ENCODE measurements at places on chromosomes 6 and 20. TPM values are rescaled to one million over a fixed set of nuclear protein-coding genes. Genes with fewer than 3 reads are reported as not detected.

GRCh38 chr6:7115543-7116231 lies 7.9 kb downstream of the RREB1 start:
- no peak for DNase-seq

GRCh38 chr6:143543435-143543834 lies 31.9 kb upstream of the FUCA2 start:
- DNase-seq, result no peak

- no peak for DNase-seq
Measured at GRCh38 chr6:35474131-35474941, 6.1 kb downstream of the RPL10A start.

DNA sequence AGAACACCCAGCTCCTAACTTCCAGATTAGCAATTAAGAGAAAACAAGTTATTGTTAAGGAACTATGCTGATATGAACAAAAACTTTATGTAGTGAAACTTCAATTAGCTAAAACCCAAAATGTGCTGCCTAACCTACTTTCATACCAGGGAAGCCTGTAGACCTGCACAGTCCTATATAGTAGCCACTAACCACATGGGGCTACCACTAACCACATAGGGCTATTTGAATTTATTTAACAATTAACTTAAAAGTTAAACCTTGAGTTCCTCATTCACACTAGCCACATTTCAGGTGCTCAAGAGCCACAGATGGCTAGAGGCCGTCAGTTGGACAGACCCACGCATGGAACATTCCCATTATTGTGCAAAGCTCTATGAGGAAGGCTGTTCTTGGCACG lies 72.4 kb upstream of the LAMP5 start:
- no peak for DNase-seq

DNA sequence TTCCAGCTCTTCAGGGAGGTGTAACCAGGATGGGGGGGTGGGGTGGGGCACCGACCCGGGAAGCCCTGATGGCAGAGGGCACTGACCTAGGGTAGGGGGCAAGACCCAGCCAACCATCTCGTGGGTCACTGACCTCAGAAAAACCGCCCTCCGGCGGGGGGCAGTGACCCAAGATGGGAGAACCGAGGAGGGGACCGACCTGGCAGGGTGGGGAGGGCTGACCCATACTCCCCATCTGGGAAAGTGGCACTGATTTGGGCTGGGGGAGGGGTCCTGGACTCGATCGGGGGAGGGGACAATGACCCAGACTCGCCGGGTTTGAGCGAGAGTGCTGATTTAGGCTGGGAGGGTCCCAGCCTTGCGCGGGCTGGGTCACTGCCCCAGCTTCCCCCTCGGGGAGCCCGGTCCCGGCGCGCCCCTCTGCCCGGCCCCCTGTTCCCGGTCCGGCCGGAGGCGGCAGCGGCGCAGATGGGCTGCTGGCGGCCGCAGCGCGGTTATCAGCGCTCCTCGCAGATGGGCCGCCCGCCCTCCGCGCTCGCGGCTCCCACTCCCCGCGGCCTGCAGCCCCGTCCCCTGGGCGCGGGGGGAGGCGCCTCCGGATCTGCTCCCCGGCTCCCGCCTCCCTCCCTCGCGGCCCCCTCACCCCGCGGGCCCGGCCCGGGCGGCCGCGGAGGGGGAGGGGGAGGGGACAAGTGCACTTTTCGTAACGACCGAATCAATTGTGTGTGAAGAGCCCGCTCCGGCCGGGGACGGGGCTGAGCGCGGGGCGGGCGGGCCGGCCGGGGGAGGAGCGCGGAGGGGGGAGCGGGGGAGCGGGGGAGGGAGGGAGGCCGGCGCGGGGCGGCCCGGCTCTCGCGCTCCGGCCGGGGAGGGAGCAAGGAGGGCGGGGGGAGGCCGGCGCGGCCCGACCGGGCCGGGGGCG lies 2.2 kb downstream of the NOL4L start:
- DNase-seq, result no peak

DNA sequence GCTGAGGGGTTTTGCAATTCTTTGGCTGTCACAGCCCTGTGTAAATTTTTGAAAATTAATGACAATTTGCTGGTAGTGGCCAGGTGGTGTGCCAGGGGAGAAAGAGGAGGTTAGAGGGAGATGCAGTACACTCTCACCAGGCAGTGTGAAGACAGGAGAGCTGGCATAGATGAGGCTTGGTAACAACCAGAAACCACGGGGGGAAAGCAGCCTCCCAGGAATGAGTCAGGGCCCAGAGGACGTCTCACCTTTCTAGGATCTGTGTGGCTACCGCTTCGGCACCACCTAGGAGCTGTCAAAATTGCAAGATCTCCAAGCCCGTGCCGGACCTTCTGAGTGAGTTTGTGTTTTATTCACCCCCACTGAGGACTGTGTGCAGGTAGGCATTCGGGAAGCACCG lies 171.4 kb downstream of the PACRG start:
- DNase-seq, result no peak

DNA sequence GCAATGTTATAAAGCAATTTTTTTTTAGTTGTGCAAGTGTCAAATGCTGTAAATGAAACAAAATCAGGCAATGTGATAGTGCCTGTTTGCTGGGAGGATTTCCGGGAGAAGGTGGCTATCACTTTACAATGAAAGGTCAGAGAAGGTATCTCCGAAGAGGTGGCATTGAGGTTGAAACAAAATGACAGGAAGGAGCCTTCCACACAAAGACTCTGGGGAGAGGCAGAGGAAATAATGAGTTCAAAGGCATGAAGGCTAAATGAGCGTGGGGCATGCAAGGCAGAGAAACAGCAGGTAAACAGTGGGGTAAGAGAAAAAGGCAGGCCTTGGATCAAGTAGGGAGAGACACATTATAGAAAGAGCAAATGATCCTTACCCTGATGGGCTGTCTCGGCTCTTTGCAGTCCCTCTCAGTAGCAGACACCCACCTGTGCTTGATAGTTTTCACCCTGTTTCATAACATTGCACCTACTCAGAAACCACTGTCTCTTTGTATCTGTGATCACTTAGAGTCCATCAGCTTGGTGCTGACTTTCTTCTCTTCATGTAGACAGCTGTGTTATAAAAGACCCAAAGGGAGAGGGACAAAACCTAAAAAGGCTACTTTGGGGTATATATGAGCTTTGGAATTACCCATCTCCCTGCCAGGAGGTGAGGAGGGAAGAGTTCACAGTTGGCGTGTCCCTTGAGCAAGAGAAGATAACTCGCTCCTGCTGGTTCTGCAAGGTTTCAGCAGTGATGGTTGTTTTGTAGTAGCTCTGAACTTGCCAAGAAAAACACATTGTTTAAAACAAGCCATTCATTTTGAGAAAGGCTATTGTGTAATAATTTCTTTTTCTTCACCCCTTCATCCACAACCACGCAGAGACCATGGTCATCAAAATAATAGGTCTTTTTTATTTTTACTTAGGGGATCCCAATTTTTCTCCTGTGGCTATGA lies 22.3 kb downstream of the NRN1 start:
- DNase-seq, result no peak

NFATC2 gene
- polyA plus RNA-seq, result 1.7 TPM

BMP6 gene
- 7.4 TPM for polyA plus RNA-seq

GSTA3 gene
- polyA plus RNA-seq, result 0.39 TPM

NRSN1 gene
- polyA plus RNA-seq, result 0.43 TPM

All from right renal pelvis (tissue), 4 donors.